Endothelial cell (in vitro differentiated cells): ENCODE measurements at places on chromosomes 2 and 18.

GRCh38 chr2:3301001-3301400, 76.6 kb downstream of the EIPR1 start:
- H3K4me1 ChIP-seq: peaks cover 18% of the 10 kb centered on the region
- peaks cover 15% of the 10 kb centered on the region for H3K36me3 ChIP-seq
- peaks cover 3% of the 10 kb centered on the region for H3K27me3 ChIP-seq
- no peak overlapping the region for H3K4me3 ChIP-seq
- no peak for DNase-seq

- H3K36me3 ChIP-seq: no peaks in the 10 kb centered on the region
- H3K27me3 ChIP-seq: no peaks in the 10 kb centered on the region
- no peak for DNase-seq
- H3K4me1 ChIP-seq: peaks cover 20% of the 10 kb centered on the region
- H3K4me3 ChIP-seq: no peak overlapping the region
These were observed 44.1 kb upstream of the TTC39C start for GRCh38 chr18:23970161-23971096.

- DNase-seq: no peak
- no peak overlapping the region for H3K4me3 ChIP-seq
- peaks cover 1% of the 10 kb centered on the region for H3K27me3 ChIP-seq
- H3K27ac ChIP-seq: no peak overlapping the region
- H3K4me1 ChIP-seq: peaks cover 12% of the 10 kb centered on the region
These were observed 185.8 kb upstream of the ARL4C start for GRCh38 chr2:234682492-234683228.

DNA sequence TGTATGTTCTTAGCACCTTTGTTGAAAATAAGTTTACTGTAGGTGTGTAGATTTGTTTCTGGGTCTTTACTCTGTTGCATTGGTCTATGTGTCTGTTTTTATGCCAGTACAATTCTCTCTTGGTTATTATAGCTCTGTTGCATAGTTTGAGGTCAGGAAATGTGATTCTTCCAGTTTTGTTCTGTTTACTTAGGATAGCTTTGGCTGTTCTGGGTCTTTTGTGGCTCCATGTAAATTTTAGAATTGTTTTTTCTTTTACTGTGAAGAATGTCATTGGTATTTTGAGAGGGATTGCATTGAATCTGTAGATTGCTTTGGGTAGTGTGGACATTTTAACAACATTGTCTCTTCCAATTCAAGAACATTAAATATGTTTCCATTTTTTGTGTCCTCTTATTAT, 69.1 kb downstream of the ANKRD62 start:
- H3K4me3 ChIP-seq: no peak overlapping the region
- no peaks in the 10 kb centered on the region for H3K4me1 ChIP-seq
- no peak for DNase-seq
- H3K27me3 ChIP-seq: peaks cover 4% of the 10 kb centered on the region
- no peaks in the 10 kb centered on the region for H3K36me3 ChIP-seq

DNA sequence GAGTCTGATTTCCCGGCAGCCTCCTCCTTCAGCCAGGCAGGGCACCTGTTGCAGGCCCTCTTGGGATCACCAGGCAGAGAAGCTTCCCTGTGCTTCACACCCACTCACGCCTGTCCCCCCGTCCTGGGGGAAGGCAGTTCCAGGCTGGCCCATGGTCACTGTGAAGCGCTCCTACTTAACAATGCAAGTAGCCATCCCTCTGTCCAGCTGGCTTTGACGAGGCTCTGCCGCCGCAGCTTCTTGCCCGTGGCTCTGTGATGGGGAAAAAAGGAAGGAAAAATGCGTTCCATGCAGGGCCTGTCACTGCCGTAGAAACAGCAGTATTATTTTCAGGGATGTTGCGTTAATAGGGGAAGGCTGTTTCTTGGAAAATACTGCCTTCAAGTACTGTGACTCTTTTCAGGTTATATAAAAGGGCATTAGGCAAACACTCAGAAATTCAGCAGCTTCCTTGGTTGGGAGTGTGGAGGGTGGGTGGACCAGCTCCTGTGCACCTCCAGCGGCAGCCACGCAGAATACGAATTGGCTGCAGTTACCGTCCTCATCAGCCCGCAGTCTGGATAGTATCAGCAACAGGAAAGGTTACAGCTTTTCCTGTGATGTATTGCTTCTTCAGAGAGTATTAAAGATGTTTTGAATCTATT, 232.3 kb downstream of the KLHL29 start:
- H3K4me1 ChIP-seq: peaks cover 23% of the 10 kb centered on the region
- H3K36me3 ChIP-seq: no peaks in the 10 kb centered on the region
- peaks cover 5% of the 10 kb centered on the region for H3K27me3 ChIP-seq
- no peak overlapping the region for H3K4me3 ChIP-seq
